Amniotic epithelial cell (primary cell): ENCODE measurements at places on chromosomes 2 and 18.

DNA sequence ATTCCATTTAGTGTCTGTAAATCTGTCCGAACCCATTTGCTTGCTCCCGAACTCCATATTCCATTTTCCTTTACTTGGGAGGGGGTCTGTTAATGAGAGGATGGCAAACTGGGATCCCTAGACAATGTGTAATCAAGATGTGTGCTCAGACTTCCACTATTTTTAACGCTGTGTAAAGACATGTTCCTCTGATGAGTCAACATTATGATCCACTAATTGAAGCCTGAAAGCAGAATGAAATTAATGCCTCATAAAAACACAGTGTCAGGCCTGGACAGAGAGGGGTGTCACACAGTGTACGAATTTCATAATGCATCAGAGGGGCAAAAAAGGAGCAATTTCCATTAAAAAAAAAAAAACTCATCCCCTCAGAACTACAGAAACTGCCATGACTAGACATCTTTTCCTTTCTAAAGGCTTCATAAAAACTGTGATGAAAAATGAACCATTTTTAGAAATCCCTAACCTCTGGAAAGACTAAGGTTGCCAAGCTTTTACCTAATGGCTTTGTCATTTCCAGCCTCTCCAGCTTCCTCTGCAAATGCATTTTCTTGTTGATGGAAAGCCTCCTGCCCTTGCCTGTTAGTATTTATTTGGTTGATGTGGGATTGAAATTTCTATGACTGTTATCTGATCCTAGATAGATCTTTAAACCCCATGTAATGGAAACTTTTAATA, 209.2 kb upstream of the DCC start:
- no peak for DNase-seq

DNA sequence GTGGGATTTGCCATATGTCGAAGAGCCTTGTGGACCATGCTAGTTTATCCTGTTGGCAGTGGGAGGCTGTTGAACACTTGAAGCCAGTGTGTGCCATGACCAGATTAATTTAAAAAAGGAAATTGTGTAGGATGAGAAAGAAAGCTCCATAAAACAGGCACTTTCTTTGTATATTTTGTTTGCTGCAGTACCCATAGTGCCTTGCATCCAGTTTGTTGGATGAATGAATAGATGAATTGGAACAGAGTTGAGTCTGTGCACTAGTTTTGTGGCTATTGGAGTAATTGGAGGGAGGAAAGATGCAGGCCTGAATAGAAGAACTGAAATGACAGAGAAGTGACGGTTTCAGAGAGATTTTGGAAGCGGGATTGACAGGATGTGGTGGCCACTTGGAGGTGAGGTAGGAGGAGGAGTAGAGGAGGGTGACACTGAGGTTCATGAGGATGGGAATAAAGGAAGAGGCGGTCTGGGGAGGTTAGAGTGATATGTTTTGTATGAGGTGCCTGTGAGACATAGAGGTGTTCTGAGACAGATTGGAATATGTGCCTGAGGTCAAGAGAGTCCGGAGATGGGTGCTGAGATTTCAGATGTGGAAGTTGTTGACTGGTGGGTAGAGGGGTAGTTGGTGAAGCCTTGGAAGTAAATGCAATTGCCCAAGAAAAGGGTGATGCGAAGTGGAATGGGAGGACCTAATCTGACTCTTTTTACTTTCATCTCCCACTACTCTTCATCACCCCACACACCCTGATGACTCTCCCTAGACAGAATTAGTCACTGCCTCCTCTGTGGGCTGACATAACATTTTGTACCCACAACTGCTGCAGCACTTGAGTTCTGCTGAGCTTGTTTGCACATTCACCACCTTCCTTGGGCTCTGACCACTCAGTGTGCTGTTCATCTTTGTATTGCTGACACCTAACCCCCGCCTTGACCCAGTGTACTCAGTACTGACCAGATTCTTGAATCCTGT, 5.1 kb downstream of the DGUOK start:
- peak; percentile 79 for DNase-seq

GRCh38 chr2:45761635-45762034, 110.2 kb downstream of the PRKCE start:
- no peak for DNase-seq

DNA sequence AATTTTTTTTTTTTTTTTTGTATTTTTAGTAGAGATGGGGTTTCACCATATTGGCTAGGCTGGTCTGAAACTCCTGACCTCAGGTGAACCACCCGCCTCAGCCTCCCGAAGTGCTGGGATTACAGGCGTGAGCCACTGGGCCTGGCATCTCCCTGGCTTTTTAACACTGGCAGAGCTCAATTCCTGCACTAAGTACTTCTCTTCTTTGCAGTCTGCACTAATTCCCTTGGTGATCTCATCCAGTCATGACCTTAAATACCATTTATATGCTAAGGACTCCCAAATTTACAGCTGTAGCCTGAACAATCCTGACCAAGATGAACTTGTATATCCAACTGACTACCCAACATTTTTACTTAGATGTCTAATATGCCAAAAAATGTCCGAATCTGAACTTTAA, 10.2 kb downstream of the PREPL start:
- peak; percentile 41 for DNase-seq
